ENCODE measurements at places on chromosomes 7 and 10.

- DNase-seq: no peak
These were observed 189.6 kb downstream of the AUTS2 start for GRCh38 chr7:69787736-69788431.

GRCh38 chr10:117268258-117268657 is 27.3 kb downstream of the SLC18A2 start:
- no peak for DNase-seq

- no peak for DNase-seq
These were observed 7.4 kb downstream of the CRHR2 start for GRCh38 chr7:30674876-30675275.

GRCh38 chr7:50371551-50372021 is 67.1 kb downstream of the IKZF1 start:
- DNase-seq: no peak

GRCh38 chr10:43369921-43370320 is 1.5 kb upstream of the FXYD4 start:
- DNase-seq: no peak

GRCh38 chr7:143329471-143330170 is 13.7 kb downstream of the CLCN1 start:
- DNase-seq: no peak

DNA sequence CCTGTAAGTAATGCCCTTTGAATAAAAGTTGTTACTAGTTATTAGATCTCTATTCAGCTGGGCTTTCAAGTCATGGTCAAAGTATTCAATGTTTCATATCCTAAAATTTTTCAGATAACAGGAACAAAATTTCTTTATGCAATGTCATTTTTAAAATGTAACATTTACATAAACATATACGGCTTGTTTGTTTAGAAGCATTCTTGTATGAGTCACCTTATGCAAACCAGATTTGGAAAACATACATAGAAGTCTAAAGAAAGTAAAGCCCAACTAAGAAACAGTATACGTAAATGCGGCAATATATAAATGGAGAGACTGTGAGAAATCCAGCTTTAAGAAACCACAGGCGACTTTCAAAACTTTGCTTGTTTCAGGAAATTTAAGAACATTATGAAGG is 10.5 kb downstream of the TMEM168 start:
- no peak for DNase-seq

GRCh38 chr10:35576730-35577129 is 28.4 kb upstream of the GJD4 start:
- no peak for DNase-seq

- DNase-seq: no peak
These were observed 13.9 kb downstream of the MYO1G start for GRCh38 chr7:44964831-44965440.

- DNase-seq: no peak
These were observed 35.5 kb upstream of the ARHGAP22 start for GRCh38 chr10:48640326-48640725.

- no peak for DNase-seq
These were observed 183.8 kb downstream of the CAMK1D start for GRCh38 chr10:12533151-12533550.

DNA sequence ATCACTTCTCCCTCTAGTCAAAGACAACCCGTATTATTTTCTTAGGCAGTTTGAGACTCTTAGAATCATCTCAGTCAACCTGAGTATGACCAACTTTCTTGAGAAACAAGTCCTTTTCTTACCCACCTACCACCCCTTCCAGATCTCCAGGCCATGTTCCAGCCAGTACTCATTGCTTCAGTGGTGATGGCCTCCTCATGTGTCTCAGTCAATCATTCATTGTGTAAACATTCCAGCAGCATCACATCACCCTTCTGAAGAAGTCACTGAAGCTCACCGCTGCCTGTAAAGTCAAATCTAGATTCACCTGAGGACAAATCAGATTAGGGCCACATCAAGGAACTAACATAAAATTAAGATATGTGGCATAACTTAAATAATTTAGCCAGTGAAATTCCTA is 467.2 kb upstream of the NRP1 start:
- DNase-seq: no peak

GRCh38 chr10:79084012-79084971 is 15.5 kb downstream of the ZMIZ1 start:
- DNase-seq: peak; percentile 55

- no peak for DNase-seq
These were observed 32.1 kb upstream of the CALN1 start for GRCh38 chr7:72444026-72444776.

DNA sequence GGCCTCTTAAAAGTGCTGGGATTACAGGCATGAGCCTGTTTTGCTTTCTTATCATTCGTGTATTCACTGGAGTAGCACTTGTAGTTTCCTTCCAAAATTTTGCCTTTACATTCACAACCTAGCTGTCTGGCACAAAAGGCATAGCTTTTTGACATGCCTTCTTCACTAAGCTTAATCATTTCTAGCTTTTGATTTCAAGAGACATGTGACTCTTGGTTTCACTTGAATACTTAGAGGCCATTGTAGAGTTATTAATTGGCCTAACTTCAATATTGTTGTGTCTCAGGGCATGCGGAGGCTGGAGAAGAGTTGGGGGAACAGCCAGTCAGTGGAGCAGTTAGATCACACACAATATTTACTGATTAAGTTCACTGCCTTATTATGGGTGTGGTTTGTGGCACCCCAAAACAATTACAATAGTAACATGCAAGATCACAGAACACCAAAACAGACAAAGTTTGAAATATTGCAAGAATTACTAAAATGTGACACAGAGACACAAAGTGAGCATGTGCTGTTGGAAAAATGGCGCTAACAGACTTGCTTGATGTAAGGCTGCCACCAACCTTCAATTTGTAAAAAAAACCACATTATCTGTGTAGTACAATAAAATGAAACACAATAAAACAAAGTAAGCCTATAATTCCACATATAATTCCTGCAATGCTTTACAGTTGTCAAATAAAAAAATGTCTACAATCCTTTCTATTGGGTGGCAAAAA is 43.1 kb downstream of the BRAF start:
- no peak for DNase-seq

GRCh38 chr10:78640796-78641636 is 427.8 kb upstream of the ZMIZ1 start:
- no peak for DNase-seq

DNA sequence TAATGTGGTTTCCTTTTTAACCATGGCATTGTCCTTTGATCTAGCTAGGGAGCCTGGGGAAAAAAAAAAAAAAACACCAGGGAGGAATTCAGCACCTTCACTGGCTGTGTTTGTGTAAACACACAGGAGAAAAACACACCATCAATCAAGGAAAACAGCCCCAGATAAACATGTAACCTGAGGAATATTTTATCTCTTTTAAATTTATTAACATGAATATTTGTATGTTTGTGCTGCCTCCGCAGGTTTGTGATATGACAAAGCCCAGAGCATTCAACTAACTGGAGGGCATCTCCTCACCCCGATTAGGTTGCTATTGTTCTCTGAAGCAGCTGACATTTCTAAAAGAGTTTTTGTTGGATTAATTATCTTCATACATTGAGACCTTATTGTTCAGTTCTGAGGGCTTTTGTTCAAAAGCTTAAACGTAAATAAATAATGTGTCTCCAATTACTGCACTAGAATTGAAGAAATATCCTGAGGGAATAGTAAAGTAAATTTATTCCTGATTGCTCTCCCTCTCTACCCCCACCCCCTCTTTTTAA is 89.4 kb upstream of the SEMA3E start:
- DNase-seq: no peak

GRCh38 chr10:88960802-88961201 is 8.2 kb upstream of the ACTA2 start:
- no peak for DNase-seq

DNA sequence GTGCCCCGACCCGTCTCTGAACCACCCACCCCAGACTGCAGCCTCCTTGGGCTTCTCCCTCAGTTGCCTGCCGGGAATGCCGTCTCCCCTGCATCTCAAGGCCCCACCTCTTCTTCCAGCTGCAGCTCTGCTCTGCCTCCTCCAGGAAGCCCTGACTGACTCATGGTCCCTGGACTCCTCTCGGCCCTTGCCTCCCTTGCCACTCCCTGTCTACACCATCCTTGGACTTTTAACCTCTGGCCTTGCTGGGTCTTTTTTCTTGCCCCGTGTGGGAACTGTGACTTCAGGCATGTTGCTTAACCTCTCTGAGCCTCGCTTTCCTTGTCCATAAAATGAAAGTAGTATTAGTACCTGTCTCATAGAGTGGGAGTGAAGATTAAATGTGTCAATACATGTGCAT is 56.3 kb downstream of the C10orf105 start:
- DNase-seq: no peak

DNA sequence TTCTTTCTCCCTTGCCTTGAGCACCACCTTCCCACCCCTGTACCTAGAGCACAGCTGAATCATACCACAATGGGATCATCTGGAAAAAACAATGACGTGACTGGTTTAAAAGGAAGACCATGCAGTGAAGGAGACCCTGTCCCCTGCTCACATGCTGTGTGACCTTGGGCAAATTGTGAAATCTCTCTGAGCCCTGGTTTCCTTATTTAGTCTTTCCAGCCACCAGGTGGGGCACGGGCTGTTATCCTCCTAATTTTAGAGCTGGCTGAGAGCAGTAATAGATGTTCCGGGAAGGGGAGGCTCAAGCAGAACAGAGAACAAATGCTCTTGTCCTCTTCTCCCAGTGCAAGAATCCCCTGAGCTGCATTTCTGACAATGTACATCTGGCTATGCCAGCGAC is 198.3 kb downstream of the RPS24 start:
- no peak for DNase-seq

DNA sequence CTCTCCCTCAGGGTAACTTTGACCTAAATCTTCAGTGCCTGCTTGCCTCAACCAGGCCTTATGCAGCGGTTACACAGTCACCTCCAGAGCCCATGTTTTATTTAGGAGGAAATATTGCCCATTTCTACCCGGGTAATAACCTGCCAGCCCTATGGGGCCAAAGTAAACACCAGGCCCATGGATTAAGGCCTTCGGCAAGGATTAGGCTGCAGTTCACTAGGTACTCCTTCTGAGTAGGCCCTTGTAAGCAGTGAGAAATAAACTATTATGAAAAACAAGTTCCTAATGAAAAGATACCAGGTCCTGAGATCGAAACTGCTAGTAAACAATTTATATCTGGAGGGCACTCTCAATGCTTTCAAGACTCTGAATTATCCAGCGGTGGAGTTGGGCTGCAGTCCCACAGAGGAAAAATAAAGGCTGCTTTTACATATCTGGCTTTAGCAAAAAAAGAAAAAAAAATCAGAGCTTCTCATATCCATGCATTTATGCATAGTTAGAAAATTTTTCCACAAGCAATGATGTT is 3.7 kb upstream of the HOXA10 start:
- DNase-seq: no peak

DNA sequence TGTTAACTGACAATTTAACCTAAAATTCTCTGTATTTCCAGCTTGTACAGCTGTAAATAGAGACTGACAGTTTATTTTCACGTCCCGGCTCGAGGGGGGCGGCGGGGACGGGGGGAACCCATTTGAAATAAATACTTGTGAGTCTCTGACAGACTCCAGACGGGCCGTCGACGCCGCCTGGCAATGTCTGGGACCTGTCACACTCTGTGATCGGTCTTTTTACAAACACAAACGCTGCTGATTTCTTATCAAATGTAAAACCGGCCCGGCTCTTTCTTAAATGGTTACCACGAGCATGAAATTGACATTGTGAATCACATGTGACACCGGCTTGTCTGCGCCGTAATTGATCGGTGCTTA is 57.0 kb downstream of the UNCX start:
- DNase-seq: no peak

GRCh38 chr10:100735087-100735336 is 10.4 kb upstream of the PAX2 start:
- DNase-seq: no peak

GRCh38 chr10:111077479-111077784 is 603 bp downstream of the ADRA2A start:
- DNase-seq: no peak

DNA sequence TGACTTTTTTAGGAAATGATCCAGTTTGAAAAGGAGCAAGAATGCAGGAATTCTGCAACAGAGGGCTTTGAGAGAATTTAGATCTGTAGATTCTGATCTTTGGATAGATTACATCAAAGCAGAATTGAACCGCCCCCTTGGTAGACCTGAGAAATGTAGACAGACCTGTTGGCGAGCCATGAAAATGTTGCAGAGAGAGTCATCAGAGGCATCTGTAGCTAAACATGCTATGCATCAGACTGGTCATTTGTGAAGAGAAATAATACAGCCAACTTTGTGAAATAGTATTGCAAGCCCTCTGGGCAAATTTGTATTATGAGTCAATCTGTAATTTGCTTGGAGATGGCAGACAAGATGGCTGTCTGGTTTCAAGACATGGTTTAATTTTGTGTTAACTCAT is 4.3 kb upstream of the C1GALT1 start:
- DNase-seq: no peak

- no peak for DNase-seq
These were observed 42.0 kb upstream of the ADGRA1 start for GRCh38 chr10:133045556-133046389.

- DNase-seq: no peak
These were observed 882 bp downstream of the ZNF282 start for GRCh38 chr7:149196151-149196704.

DNA sequence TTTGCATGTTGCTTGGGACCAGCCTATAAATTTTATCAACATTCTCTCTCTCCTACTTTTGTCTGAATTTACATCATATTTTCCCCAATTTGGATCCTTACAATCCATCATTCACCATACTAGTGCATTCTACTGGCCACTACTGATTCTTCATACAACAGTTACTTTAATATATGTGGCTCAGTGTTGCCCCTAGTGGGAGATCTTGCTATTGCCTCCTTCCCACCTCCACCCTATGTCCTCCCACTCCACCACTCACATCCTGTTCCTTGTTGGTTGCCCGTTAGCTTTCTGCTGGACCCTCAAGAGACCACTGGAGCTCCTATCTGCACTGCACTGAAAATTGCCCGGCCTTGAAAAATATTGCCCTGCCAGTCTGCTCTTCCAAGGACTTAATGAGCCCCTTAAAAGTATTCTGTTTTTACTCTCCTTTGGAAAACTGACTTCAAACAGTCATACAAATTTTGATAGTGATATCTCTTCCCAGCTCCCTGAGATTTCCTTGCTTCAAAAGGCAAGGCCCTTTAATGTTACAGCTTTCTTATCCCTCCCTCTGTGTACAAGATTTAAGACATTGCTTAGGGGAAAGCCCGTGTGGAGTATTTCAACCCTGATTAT is 243.2 kb upstream of the TMEM229A start:
- DNase-seq: no peak

GRCh38 chr7:33921216-33921938 is 16.0 kb downstream of the BMPER start:
- DNase-seq: no peak

DNA sequence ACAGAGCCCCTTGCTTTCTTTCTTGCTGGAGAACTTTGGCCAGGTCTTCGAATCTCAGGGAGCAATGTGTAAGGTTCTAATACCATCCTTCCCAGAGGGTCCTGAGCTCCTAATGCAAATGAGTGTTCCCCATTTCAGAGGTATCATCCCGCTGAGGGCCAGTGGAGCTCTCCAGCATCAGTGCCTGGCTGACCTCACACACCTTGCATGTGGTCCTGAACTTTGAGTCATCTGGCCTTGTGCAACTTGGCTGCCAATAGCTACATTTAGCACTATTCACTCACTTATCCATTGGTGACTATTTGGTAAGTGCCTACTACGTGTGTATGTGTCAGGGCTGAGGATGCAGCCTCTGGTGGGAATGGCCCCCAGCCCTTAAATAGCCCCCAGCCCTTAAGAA is 48.4 kb upstream of the HABP2 start:
- DNase-seq: no peak

GRCh38 chr7:15916681-15917380 is 230.3 kb upstream of the MEOX2 start:
- no peak for DNase-seq

GRCh38 chr10:3537518-3537917 is 247.5 kb downstream of the KLF6 start:
- no peak for DNase-seq

Data from amygdala (tissue), 56 donors.